Stimulated activated CD8-positive, alpha-beta memory T cell treated with anti-CD3 and anti-CD28 coated beads, Interleukin-4, amount 100 ng/mL, for 1 hour (primary cell): ENCODE measurements at places on chromosomes 1 and 21.

DNA sequence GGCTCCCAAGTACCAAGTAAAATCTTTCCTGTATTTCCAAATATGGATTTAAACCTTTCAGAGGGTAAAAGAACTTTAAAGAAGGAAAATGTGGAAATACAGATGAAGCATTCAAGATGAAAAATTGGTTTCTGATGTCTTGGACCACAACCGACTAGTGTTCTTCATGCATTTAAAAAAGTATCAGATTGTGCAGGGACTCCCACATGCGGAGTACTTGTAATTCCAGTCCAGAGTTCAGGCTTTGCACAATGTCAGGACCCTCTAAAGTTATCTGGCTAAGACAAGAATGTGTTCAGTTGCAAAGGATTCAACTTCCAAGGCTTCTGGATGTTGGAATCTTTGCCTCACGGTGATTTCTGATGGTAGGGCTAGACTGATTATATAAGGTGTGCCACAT, 66.7 kb downstream of the RGL1 start:
- DNase-seq: no peak

GRCh38 chr1:6955357-6956094, 170.3 kb downstream of the CAMTA1 start:
- DNase-seq: no peak

DNA sequence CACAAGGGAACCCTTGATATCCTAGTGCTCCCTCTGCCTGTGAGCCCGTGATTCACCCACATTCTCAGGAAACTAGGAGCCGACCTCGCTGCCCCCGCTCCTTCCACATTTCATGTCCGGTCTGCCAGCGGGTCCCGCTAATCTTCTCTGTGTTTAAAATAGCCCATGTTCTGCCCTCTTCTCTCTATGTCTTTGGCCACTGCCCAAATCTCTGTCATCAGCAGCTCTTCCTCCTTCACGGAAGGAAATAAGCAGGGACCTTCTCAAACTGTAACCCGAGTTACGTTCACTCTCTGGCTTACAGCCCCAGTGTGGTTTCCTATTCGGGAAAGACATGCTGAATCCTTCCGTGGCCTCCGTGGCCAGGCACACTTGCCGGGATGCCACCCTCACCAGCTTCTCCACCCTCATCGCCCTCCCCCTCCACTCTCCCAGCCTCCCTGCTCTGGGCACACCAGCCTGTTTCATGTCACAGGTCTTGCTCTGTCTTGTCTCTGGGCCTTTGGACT, 21.1 kb upstream of the UBXN10 start:
- no peak for DNase-seq

- DNase-seq: no peak
These were observed 451.0 kb downstream of the TTLL7 start for GRCh38 chr1:83547901-83548300.

GRCh38 chr21:43593078-43593477, 66.2 kb downstream of the HSF2BP start:
- no peak for DNase-seq

DNA sequence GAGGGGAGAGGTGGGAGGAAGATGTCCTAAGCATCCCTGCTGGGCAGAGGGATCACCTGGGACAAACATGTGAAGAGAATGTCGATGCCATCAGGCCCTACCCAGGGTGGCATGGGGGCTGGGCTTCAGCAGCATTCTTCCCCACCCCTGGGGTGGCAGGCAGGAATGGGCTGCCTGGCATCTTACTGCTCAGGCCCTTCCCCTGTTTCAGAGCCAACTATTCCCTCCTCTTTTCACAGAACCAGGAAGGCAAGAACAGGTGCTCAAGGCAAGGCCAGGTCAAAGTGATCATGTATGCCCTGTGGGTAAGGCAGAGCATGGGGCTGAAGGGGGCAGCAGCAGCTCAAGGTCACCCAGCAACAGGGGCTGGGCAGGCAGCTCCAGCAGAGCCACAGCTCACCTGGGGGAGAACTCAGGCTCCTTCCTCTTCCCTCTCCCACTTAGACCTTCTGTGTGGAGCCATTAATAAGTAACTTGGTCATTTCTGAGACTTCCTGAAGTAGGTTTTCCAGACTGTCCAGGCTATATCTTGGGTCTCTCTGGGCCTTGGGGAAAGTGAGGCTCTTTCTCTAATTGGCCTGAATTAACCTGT, 56.4 kb downstream of the ELK4 start:
- no peak for DNase-seq

GRCh38 chr1:26280333-26281042, 602 bp downstream of the SH3BGRL3 start:
- DNase-seq: no peak

DNA sequence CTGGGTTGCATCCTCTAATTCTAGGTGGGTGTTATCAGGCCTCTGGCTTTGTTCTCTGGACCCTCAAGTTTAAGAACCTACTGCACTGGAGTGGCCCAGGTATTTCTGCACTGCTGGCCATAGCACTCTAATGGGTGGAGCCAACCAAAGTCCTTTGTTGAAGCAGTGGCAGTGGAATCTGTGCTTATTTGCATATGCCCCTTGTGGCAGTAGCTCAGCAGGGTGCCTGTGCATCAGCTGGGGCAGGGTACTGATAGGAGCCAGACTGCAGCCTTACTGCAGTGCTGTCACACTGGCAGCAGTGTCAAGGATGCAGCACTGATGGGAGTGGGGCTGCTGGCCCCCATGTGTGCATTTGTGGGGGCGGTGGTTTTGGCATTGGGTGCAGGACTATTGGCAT, 660.6 kb downstream of the LRRIQ3 start:
- no peak for DNase-seq

DNA sequence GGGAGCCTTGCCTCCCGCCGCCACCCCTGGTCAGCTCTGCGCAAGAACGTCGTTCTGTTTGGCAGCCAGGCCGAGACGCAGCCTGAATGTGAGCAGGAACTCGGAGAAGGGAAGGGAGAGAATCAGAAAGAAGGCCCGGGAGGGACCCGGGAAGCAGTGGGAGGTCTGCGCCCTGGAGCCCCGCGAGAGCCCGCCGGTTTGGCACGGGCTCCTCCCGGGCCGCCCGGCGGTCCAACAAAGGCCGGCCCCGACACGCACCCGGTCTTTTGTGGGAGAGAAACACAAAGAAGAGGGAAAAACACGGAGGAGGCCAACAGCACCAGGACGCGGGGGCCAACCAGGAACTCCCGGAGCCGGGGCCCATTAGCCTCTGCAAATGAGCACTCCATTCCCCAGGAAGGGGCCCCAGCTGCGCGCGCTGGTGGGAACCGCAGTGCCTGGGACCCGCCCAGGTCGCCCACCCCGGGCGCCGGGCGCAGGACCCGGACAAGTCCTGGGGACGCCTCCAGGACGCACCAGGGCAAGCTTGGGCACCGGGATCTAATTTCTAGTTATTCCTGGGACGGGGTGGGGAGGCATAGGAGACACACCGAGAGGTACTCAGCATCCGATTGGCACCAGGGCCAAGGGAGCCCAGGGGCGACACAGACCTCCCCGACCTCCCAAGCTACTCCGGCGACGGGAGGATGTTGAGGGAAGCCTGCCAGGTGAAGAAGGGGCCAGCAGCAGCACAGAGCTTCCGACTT, 2.7 kb upstream of the OLIG2 start:
- DNase-seq: no peak

- DNase-seq: no peak
These were observed 5.1 kb downstream of the HOOK1 start for GRCh38 chr1:59819566-59820438.

DNA sequence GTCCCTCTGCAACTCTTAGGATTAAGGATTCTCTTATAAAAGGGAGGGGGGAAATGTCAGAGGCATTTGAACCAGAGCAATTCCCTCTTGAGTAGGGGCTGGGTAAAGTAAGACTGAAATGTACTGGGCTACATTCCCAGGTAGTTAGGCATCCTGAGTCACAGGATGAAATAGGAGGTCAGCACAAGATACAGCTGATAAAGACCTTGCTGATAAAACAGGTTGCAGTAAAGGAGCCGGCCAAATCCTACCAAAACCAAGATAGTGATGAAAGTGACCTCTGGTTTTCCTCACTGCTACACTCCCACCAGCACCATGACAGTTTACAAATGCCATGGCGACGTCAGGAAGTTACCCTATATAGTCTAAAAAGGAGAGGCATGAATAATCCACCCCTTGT, 14.3 kb upstream of the COX20 start:
- DNase-seq: no peak
